Spleen (tissue), 13 donors: ENCODE measurements at places on chromosomes 4 and X. TPM values are rescaled to one million over a fixed set of nuclear protein-coding genes. Genes with fewer than 3 reads are reported as not detected.

DNA sequence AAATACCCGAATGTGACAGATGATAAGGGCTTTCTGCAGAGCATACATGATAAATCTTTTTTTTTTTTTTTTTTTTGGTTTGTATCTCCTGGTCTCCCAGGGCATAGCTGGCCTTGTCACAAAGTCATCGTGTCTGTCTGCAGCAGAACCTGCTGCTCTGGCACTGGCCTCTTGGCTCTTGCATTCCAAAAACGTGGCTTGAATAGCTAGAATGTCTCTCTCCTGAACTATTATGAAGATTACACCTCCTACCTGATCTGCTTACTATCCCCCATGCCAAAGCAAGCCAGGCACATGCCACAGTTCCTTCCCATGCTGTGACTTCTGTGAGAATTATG is 50.4 kb upstream of the SCRG1 start:
- H3K27me3 ChIP-seq, result no peaks in the 10 kb centered on the region
- H3K4me3 ChIP-seq, result no peak overlapping the region
- H3K27ac ChIP-seq, result no peak overlapping the region

- no peak overlapping the region for H3K4me3 ChIP-seq
- no peaks in the 10 kb centered on the region for H3K36me3 ChIP-seq
- no peak for DNase-seq
- H3K27ac ChIP-seq, result no peak overlapping the region
- H3K27me3 ChIP-seq, result no peaks in the 10 kb centered on the region
Measured at GRCh38 chrX:71070531-71070930, 2.4 kb upstream of the SNX12 start.

- no peaks in the 10 kb centered on the region for H3K4me1 ChIP-seq
- H3K27me3 ChIP-seq, result no peaks in the 10 kb centered on the region
- no peak overlapping the region for H3K27ac ChIP-seq
- no peak for DNase-seq
Measured at GRCh38 chr4:130559268-130559667, 1463.3 kb downstream of the C4orf33 start.

DNA sequence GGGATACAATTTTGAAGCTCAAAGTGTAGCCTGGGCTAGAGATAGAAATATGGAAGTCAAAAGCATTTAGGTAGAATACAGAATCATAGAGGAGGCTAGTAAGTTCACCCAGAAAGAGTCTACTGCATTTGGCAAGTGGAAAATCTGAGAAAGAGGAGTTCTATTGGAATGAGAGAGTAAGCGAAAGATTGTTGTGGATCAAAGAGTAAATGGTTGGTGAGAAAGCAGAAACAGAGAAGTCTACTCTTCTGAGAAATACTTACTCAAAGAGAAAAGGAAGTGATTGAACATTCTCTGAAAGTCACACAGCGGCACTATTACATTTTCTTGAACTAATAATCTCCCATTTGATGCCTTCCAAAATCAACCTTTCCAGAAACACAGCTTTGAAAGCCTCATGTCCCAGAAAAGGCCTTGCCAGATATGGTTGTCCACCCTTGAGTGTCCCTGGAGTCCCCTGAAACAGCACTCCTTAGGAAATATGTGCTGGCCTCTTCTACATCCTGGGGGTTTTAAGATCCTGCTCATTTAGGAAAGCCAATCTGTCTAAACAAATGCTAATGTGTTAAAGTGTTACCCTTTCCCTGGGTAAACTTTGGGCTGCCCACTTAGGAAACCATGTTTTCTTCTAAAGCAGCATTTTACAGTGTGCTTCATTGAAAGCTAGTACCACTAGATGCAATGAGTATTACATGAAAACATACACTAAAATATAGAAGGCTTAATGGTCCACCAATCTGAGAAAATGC is 132.6 kb downstream of the INPP4B start:
- no peaks in the 10 kb centered on the region for H3K4me1 ChIP-seq
- H3K27me3 ChIP-seq, result no peaks in the 10 kb centered on the region
- no peak overlapping the region for H3K4me3 ChIP-seq
- no peak overlapping the region for H3K27ac ChIP-seq
- DNase-seq, result no peak

GRCh38 chrX:68652326-68653170 is 5.1 kb downstream of the STARD8 start:
- no peak overlapping the region for H3K27ac ChIP-seq
- no peak for DNase-seq
- no peak overlapping the region for H3K4me3 ChIP-seq
- no peaks in the 10 kb centered on the region for H3K36me3 ChIP-seq

Gene GRXCR1
- total RNA-seq, result not detected

Gene MGARP
- total RNA-seq, result 1.7 TPM
